ENCODE measurements at places on chromosomes 7 and 10.

DNA sequence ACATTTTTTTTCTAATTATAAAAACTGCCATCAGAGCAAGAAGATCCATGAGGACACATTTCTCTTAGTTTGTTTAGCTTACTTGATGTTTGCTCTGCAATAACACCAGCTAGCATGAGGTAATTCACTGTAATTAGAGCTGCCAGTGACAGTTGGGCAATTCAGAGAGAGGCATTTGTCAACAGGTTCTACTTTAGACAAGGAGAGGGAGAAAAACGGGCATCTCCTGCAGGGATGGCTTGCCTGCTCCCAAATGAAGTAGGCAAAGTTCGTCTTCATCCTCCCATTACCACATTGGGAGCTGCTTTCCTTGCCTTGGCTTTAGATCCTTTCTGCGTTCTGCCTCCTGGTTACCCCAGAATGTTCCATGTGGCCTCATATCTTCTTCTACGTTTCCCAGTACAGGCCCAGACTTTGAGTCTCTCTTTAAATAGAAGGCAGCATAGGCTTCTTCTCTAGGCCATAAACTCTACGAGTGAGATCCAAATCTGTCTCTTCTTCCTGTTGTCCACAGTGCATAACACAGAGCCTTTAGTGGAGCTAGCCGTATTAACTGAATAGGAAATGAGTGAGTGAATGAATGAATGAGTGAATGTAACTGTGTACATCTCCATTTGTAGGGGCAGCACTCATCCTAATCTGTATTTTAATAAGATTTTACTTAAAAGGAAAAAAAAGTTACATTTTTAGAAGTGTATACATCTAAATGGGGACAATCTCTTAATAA lies 21.2 kb downstream of the ASB15 start:
- no peak for DNase-seq

DNA sequence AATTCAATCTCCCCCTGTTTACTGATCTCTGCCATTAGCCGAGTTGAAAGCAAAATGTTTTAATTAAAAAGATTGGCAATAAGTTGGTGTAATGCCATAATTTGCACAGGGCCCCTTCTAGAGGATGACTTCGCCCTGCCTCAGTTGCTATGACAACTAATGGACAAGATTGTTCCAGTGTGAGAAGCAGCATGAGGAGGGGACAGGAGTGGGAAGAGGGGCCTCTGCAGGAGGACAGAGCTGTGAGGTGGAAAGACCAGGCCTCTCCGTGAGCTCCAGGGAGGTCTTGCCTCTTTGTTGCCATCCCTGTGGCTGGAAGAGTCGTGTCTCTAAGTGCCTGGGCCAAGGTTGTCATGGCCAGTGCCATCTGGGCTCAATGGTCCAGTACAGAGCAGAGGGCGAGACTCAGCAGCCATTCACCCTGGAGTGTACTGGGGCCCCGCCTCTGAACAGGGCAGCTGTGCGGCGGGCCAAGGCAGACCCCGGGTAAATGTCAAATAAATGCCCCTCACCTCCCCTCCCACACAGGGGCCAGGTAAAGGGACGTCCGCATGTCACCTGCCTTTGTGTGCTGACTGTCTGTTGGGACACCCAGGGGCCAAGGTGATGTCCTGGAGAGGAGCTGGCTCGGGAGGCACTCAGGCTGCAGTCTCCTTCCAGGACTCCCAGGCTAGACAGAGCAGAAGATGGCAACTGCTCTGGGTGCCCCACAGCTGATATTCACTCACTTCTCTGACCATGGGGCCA lies 97.0 kb upstream of the RET start:
- peak; percentile 69 for DNase-seq

- DNase-seq = no peak
Measured at GRCh38 chr10:124996127-124996853, 54.4 kb downstream of the ZRANB1 start.

DNA sequence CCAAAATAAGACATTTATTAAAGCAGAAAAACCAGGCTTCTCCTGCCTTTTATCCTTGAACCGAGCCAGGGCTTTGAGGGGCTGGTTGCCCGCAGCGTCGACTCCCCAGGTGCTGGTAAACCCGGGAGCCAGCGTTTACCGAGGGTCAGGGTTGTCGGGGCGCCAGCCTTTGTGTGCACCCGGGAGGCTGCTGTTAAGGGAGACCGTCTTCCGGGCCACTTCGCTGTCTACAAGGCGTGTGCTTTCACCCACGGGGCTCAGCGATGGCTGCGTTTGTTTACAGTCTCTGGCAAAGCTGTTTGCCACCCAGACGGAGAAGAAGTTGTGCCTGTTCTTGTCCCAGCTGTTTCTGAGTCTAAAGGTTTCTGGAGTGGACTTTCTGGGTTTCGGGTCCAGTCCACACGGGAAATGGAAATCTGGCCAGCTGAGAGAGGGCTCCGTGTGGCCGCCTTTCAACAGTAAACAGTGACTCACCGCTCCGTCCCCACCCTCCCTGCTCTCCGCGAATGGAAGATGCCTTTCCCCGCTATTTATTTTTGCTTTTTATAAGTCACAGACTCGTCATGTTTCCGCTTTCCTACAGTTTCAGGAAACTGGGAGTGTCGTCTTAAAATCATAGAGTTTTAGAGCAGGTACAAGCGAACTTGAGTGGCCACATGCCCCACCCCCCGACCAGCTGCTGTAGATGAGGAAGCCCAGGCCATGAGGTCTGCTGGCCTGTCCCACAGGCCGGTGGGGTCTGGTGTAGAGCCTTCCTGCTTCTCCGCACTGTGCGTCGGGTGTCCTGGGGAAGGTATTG lies 2.2 kb downstream of the MAFK start:
- DNase-seq = peak; percentile 67

- peak; percentile 58 for DNase-seq
Measured at GRCh38 chr7:83517035-83517700, 131.8 kb downstream of the SEMA3E start.

GRCh38 chr10:127137391-127137790 lies 59.0 kb downstream of the INSYN2A start:
- DNase-seq = no peak

DNA sequence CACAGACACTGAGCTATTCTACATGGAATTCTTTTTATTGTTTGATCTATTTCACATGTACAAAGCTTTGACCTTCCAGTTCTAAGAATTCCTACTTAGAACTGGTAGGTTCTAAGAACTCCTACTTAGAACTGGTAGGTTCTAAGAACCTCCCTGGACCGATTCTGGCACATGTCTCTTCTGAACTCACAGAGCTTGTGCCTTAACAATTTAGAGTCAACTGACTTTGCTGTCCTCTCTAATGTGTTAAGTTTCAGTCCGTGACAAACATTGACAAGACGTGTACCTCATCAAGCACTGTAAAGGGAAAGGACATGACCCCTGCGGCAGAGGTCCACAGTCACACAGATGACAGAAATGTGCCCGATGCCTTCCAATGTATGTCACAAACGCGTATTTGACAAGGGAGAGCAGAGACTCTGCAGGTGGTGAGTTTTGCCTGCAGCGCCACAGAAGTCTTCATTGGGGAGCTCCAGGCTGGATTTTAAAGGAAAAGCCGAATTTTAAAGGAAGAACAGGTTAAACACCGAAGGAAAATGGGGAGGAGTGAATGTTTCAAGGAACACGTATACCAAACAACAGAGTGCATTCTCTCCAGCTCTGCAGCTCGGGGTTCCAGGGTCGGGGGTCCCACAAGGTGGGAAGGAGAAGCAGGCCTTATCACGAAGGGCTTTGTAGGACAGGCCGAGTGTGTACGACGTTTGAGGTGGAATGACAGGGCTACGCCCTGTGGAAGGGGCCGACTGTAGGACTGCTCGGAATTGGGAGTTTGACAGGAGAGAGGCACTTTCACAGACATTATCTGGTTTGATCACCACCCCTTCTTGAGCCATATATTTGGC lies 161.1 kb upstream of the KLF14 start:
- DNase-seq = no peak

GRCh38 chr7:68461430-68461829 lies 1136.8 kb upstream of the AUTS2 start:
- DNase-seq = no peak

DNA sequence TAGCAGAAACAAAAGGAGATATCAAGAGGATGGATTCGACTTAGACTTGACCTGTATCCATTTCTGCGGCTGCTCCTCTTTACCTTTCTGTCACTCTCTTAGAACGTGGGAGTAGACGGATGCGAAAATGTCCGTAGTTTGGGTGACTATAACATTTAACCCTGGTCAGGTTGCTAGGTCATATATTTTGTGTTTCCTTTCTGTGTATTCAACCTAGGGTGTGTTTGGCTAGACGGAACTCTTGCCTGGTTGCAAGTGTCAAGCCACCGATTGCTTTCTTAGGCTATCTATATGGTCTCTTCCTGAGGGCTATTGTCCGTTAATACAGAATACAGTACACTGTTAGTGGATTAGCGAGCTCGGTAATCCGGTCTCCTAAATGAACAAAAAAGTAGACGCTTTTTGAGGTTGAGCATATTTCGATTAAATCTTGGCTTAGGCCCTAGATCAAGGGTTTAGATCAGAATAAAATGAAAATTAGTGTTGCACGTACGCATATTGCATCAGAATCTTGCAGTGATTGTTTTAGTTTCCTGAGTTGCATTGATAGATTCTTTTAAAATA lies 1.2 kb downstream of the PTEN start:
- DNase-seq = peak; percentile 80

DNA sequence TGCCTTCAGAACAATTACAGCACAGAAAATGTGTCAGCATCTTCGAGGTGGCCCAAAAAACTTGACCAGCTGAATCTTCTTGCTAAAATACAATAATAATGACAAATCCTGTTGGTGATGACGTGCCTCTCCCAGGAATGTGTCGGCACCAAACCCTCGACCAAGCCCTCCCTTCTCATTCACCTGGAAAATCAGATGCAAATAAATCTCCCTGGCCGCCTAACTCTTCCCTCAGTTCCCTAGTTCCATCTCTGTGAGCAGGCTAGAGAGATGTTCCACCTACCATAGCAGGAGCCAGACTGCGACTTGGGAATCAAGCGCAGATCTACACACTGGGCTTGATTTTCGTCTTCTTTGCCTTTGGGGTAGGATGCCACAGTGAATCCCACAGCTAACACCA lies 4.1 kb downstream of the PRSS1 start:
- no peak for DNase-seq

GRCh38 chr7:137343281-137343841 lies at the start of gene PTN:
Gene PTN, minus strand, starts transcription at chr7:137343733. Its CDS starts 88,760 bp downstream, at chr7:137254973.
- peak; percentile 86 for DNase-seq

- DNase-seq = no peak
Measured at GRCh38 chr7:41879403-41879802, 176.5 kb upstream of the INHBA start.

DNA sequence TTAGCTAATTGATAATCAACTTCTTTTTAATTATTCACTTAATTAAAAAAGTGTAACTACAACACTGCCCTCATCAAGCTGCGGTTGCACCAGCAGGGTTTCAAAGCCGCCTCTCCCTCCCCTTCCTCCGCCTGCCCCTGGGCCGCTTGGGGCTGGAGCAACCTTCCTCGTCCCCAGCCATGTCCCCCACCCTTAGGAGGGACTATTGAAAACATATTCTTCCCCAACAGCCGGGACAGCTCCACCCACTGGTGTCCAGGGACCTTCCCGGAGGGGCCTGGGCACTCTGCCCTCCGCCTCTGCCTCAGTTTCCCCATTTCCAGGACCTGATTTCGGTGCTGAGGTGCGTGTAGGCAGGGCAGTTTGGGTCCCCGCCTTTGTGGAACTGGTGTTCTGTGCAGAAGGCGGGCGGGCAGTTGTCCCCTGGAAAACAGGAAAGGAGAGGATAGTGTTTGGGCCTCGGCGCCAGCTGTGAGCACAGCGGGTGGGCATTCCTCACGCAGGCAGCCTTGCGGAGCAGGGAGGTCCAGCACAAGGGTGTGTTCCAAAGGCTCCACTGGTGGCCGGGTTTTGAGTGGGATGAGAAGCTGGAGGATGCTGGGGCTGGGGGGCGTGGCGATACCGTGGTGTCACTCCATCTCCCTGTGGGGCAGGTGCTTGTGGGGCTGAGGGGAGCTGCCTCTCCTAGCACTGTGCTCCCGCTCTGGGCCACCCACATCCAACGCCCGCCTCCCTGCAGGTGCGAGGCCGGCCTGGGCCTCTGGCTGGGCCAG lies 15.7 kb downstream of the UNCX start:
- DNase-seq = peak; percentile 74

DNA sequence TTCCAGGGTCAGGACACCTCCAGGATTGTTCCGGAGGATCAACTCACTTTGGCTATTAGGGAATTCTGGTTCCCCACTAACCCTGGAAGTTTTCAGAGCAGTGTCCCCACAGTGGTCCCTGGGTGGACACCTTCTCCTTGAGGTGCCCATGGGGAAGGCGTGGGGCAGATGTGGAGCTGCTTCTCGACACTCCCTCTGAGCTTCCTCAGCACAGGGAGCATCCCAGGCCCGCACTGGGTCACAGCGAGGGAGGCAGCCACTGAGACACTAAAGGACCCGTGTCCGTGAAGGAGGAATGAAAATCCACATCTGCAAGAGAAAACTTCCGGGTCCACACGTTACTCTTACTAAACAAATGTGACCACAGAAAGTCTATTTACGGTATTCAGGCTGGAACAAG lies 48.2 kb upstream of the MNX1 start:
- no peak for DNase-seq

GRCh38 chr7:906776-907157 lies 30.4 kb downstream of the GET4 start:
- DNase-seq = no peak

GRCh38 chr7:4631380-4632179 lies 50.5 kb upstream of the FOXK1 start:
- peak; percentile 95 for DNase-seq

DNA sequence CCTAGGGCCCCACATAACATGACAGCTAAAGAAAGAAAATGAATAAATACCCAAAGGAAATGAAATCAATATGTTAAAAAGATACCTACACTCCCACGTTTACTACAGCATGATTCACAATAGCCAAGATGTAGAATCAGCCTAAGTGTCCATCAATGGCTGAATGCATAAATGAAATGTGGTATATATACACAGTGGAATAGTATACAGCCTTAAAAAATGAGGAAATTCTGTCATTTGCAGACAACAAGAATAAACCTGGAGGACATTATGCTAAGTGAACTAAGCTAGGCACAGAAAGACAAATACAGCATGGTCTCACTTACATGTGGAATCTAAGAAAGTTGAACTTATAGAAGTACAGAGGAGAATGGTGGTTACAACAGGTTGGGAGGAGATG lies 102.9 kb downstream of the ST8SIA6 start:
- no peak for DNase-seq

DNA sequence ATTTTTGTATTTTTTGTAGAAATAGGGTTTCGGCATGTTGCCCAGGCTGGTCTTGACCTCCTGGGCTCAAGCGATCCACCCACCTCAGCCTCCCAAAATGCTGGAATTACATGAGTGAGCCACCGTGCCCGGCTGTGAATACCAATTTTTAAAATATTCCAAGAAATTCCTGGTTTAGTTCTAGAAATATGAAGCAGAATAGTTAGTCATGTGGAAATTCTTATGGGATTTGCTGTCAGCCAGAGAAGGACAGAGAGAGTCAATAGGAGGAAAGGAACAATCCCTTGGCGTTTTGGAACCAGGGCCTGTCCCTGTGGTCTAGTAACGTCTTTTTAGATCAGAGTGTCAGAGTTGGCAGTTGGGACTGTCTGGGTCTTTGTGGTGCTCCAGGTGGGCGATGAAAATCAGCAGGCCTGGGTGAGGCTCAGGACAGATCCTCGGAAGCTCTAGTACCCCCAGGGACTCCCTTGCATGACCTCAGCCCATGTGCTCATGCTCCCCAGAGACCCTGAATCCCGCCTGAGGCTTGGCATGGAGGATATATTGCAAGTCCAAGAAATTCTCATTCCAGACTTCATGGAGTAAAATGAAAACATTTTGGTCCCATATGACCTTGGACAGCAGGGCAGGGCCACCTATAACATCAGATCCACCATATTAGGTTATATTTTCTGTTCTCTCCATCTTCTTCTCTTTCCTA lies 7.8 kb downstream of the NODAL start:
- DNase-seq = no peak
